ENCODE measurements at places on chromosomes 3 and 15.

- H3K4me1 ChIP-seq, result no peaks in the 10 kb centered on the region
- DNase-seq, result no peak
- H3K4me3 ChIP-seq, result no peak overlapping the region
These were observed 61.5 kb downstream of the CYFIP1 start for GRCh38 chr15:22918596-22919140.

DNA sequence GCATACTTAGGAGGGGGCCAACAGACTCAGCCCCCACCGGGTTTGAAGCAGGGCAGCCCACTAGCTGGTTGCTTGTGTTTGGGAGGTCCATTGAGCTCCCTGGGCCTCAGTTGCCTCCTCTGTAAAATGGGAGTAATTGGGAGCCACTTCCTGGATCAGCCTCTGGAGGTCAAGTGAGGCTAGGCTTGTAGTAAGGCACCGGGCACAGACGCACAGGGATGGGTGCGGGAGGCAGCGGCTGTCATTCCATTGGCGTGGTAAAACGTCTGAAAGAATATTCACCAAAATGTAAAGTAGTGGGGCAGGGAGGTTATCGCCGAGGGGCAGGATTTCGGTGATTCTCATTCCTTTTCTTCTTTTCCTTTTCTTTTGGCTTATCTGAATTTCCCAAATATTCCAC is 64.6 kb downstream of the TLE3 start:
- H3K27ac ChIP-seq, result no peak overlapping the region
- no peaks in the 10 kb centered on the region for H3K4me1 ChIP-seq
- DNase-seq, result no peak
- H3K36me3 ChIP-seq, result no peaks in the 10 kb centered on the region

DNA sequence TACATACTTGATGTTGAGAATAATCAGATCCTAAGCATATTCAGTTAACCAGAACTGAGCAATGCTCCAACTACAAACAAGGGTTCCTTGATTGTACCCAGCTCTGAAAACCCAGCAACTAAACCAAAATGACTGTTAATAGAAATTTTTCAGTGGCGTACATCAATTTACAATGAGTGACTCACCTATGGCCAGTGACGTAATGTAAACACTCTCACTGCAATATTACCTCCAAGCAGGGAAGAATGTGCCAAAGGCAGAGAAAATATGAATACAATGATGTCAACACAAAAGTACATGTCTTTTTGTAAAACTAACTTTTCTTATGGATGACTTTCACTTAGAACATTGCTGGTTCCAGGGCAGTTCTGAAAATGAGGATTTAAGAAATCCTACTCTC is 611.3 kb downstream of the EDEM1 start:
- H3K27ac ChIP-seq, result no peak overlapping the region
- no peaks in the 10 kb centered on the region for H3K36me3 ChIP-seq
- DNase-seq, result no peak
- H3K27me3 ChIP-seq, result no peaks in the 10 kb centered on the region
- H3K4me1 ChIP-seq, result no peaks in the 10 kb centered on the region

- no peaks in the 10 kb centered on the region for H3K4me1 ChIP-seq
- H3K36me3 ChIP-seq, result no peaks in the 10 kb centered on the region
- H3K4me3 ChIP-seq, result no peak overlapping the region
- H3K27ac ChIP-seq, result peak overlapping the region; percentile 27
- H3K27me3 ChIP-seq, result no peaks in the 10 kb centered on the region
These were observed 98.2 kb downstream of the NR2F2 start for GRCh38 chr15:96428742-96429141.

DNA sequence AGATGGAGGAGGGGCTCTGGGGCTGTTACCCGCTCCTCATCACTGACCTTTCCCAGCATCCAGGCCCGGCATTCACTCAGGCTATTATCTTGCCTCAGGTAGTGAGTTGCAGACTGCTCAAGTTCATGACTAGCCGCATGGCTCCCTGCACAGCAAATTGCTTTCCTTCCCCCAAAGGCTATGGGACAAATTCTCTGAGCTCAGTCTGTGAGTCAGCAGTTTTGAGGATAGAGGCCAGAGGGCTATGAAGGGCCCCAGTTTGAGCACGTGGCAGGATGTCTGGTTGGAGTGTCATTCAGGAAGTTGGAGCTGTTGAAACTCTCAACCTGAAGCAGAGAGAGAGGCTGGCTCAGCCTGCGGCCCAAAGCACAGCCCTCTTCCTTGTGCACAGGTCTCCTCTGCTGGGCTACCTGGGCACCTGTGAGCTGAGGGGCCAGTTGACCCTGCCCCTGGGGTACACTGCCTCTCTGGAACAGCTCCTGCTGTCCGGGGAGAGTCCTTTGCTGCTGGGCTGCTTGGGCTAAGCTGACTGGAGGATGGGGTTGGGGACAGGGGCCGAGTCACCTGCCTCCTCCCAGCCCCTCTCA is 7.9 kb downstream of the FAH start:
- no peaks in the 10 kb centered on the region for H3K27me3 ChIP-seq
- DNase-seq, result peak; percentile 50

GRCh38 chr15:60656481-60656880 is 177.5 kb upstream of the ICE2 start:
- no peak overlapping the region for H3K4me3 ChIP-seq
- no peaks in the 10 kb centered on the region for H3K27me3 ChIP-seq
- DNase-seq, result no peak

DNA sequence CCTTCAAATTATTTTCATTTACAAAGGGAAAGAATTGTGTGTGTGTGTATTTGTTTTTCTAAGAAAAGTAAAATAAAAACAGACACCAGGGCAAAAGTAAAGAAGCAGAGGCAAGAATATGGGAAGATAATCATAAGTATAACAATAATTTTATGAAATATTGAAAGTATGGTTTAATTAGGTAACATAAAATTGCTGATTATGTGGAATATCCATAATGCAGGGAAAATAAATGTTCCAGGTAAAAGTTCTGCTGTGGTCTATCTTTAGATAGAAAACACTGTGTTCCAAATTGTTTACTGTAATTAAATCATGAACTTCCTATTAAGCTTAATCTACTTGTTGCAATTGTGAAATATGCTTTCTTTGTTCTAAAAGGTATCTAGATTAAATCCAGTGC is 25.7 kb upstream of the KCNMB2 start:
- H3K4me3 ChIP-seq, result no peak overlapping the region
- DNase-seq, result no peak
- H3K36me3 ChIP-seq, result no peaks in the 10 kb centered on the region
- peaks cover 6% of the 10 kb centered on the region for H3K4me1 ChIP-seq
- H3K27me3 ChIP-seq, result no peaks in the 10 kb centered on the region

DNA sequence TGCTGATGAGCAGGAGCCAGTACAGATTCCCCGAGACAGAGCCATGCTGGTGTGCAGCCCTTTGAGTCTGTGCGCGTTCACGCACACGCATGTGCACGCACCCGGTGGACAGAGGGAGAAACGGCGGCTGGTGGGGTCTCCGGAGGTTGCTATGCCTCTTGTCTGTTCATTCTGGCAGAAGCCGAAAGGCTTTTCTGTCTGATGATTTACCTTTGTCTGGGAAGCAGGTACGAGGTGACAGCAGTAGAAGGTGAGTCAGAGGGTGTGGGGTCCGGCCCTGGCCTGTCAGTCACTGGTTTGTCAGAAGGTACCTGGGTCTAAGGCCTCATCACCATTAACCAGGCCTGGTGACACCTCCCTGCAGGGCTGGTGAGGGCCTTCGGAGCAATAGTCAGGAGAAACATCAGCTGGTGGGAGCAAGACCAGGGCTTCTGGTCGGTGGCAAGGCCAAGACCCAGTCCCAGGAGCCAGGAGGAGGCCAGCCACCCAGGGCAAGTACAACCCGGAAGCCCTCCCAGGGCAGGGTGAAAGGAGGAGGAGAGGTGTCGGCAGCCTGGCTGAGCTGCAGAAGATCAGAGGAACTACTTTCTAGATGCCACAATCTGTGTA is 7.5 kb downstream of the PCSK6 start:
- no peak for DNase-seq
- no peak overlapping the region for H3K27ac ChIP-seq
- no peak overlapping the region for H3K4me3 ChIP-seq
- H3K4me1 ChIP-seq, result no peaks in the 10 kb centered on the region

DNA sequence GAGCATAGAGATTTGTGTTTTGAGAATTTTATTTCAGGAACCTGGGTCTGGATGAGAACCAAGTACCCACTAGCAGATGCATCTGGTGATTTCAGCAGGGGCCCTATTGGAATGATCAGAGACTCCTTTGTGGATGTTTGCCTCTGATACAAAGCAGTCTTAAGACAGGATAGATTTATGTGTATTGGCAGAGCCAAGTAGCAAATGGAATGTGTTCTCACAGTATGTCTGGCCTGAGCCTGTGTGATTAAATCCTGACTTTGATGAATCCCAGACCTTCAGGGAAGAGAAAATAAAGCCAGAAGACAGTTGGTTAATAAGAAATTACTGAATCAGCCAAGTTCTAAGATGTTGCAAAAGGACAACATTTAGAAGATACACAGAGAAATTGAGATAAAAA is 755.5 kb upstream of the SEMA6D start:
- no peaks in the 10 kb centered on the region for H3K36me3 ChIP-seq
- peaks cover 7% of the 10 kb centered on the region for H3K4me1 ChIP-seq
- peak; percentile 6 for DNase-seq
- H3K27me3 ChIP-seq, result no peaks in the 10 kb centered on the region
- H3K27ac ChIP-seq, result no peak overlapping the region
- H3K4me3 ChIP-seq, result no peak overlapping the region

- H3K27me3 ChIP-seq, result no peaks in the 10 kb centered on the region
- no peaks in the 10 kb centered on the region for H3K36me3 ChIP-seq
These were observed at the start of gene LIPH for GRCh38 chr3:185552358-185552877. TSS of gene LIPH (minus strand) at chr3:185552588. CDS start at chr3:185552471, 117 bp downstream.

GRCh38 chr3:31670136-31670535 is 137.4 kb downstream of the STT3B start:
- H3K4me3 ChIP-seq, result no peak overlapping the region
- H3K27ac ChIP-seq, result no peak overlapping the region
- DNase-seq, result no peak
- no peaks in the 10 kb centered on the region for H3K4me1 ChIP-seq
- no peaks in the 10 kb centered on the region for H3K27me3 ChIP-seq

DNA sequence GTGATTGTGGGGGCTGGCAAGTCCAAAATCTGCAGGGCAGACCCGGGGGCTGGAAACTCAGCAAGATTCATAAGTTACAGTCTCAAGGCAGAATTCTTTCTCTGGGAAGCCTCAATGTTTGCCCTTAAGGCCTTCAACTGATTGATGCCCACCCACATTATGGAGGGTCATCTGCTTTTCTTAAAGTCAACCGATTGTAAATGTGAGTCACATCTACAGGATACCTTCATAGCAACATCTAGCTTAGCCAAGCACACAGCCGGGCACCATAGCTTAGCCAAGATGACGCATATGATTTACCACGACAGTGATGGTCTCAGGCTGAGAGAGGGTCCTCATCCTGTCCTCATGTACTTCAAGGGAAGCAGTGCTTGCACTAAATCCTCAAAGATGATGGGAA is 43.5 kb downstream of the IDH2 start:
- DNase-seq, result no peak
- H3K36me3 ChIP-seq, result no peaks in the 10 kb centered on the region
- no peak overlapping the region for H3K4me3 ChIP-seq
- H3K27ac ChIP-seq, result peak overlapping the region; percentile 72
- H3K4me1 ChIP-seq, result peaks cover 54% of the 10 kb centered on the region
- no peaks in the 10 kb centered on the region for H3K27me3 ChIP-seq

DNA sequence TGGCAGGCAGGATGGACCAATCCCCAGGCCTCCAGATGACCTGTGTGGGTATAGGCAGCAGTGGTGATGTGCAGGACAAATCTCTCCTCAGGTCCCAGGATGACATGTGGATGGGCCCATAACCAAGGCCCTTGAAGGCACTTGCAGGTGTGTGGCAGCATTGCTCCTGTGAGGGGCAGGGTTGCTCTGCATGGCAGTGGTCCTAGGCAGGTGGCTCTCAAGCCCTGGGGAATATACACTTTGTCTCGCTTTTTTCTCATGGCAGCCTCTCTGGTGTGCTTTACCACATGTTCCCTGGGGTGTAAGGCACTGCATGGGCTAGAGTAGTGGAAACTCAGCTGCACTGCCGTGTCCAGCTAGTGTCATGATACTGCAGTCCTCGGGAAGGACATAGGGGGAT is 503.6 kb downstream of the UNC13C start:
- no peak overlapping the region for H3K27ac ChIP-seq
- H3K27me3 ChIP-seq, result no peaks in the 10 kb centered on the region
- no peaks in the 10 kb centered on the region for H3K36me3 ChIP-seq
- H3K4me1 ChIP-seq, result no peaks in the 10 kb centered on the region

GRCh38 chr3:150367757-150368156 is 40.3 kb upstream of the TSC22D2 start:
- peaks cover 17% of the 10 kb centered on the region for H3K4me1 ChIP-seq
- no peak for DNase-seq
- no peak overlapping the region for H3K4me3 ChIP-seq
- no peaks in the 10 kb centered on the region for H3K36me3 ChIP-seq

DNA sequence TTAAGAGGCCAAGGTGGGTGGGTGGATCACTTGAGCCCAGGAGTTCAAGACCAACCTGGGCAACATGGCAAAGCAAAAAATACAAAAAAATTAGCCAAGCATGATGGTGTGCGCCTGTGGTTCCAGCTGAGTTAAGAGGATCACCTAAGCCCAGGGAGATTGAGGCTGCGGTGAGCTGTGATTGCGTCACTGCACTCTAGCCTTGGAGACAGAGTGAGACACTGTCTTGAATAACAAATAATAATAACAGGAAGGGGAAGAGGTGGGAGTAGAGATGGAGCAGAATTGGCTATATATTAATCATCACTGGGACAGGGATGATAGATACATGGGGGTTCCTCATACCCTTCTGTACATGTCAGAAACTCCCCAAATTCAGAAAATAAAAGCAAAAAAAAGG is 23.8 kb upstream of the NMB start:
- H3K27me3 ChIP-seq, result no peaks in the 10 kb centered on the region
- H3K36me3 ChIP-seq, result peaks cover 5% of the 10 kb centered on the region
- H3K27ac ChIP-seq, result no peak overlapping the region

DNA sequence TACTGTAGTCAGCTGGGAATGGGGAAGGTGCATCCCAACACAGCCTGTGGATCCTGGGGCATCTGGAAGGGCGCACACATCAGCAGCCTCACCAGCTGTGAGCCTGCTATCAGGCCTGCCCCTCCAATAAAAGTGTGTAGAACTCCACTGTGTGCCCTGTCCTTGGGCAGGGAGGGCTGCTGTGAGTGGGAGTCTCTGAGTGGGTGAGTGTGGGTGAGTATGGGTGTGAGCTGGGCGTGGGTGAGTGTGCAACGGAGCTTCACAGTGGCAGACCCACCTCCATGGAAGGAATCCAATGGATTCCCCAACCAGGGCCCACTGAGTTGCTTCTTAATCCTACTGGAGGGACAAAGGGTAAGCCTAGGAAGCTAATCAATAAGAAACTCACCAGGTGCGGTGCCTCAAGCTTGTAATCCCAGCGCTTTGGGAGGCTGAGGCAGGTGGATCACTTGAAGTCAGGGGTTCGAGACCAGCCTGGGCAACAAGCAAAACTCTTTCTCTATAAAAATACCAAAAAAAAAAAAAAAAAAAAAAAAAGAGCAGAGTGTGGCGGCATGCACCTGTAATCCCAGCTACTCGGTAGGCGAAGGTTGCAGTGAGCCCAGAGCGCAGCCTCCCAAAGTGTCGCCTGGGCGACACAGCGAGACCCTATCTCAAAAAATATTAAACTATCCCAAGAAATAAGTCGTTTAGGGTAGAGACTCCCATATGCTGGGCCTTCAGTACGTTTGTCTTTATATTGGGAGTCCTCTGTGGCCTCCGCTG is 555 bp upstream of the RCCD1 start:
- no peaks in the 10 kb centered on the region for H3K27me3 ChIP-seq
- peaks cover 47% of the 10 kb centered on the region for H3K36me3 ChIP-seq
- peak overlapping the region; percentile 62 for H3K4me3 ChIP-seq
